ENCODE measurements at places on chromosomes 4 and X.

- no peak for DNase-seq
Measured at GRCh38 chrX:111052478-111052877, 43.5 kb upstream of the PAK3 start.

GRCh38 chr4:185071236-185071811, 53.0 kb downstream of the HELT start:
- no peak for DNase-seq

DNA sequence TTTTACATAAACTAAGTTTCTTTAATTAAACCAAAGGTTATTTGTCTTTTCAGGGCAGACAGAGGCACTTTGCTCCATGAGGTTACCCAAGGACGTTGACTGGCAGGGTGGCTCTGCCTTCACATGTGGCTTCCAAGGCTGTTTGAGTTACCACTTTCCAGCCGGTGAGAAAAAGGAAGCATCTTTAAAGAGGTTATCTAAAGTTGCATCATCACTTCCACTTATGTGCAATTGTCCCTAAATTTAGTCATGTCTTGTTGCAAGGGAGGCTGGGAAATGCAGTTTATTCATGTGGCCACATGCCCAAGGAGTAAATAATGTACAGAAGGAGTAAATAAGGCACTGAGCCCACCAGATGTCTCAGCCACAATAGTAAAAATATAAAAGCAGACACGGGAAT, 29.0 kb upstream of the RAP1GDS1 start:
- DNase-seq: peak; percentile 2

DNA sequence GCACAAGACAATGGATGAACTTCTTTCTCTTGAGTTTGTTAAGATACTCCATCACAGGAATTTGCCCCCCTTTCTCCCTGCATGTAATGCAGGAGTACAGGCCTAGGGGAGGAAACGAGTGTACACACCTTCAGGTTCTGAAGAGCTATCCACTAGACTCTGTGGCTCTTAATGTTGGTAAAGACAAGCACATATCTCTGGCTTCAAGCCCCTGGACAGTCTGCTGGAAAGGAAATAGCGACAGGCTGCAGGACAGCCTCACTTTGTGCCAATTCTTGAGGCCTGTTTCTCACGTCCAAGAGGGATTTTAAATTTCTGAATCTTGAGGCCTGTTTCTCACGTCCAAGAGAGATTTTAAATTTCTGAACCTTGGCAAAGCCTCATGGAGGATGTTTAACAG, 87.1 kb downstream of the RLIM start:
- DNase-seq: no peak

DNA sequence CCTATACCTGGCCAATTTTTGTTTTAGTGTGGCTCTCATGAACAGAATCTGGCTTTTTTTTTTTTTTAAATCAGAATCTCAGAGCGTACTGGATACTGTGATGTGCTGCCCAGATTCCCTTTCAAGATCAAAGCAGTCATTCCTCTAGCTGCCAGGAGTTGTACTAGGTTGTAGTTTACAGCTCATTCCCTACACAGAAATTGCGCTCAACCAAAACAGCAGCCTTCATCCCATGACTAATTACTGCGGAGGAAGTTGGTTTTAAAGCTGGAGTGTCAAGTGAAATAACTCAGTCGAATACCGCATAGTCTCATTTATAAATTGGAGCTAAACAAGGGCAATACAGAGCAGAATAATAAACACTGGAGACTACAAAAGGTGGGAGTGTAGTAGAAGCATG, 12.2 kb upstream of the TMPRSS11B start:
- no peak for DNase-seq

DNA sequence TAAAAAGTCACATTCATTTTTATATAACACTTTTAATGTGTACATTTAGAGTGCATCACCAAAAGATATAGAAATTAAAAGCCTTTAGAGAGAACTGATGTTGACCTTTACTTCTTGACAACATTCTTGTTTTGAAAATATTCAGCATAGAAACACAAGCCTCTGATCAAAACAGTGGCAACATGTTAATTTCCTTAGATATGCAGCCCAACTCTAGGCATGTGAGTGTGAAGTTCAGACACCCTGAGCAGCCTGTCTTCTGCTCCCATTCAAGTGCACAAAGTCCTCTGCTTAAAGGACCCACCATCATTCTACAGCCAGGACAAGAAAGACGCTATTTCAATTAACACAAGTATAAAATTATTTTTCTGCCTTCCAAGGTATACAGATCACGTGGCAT, 60.0 kb downstream of the PPP3CA start:
- no peak for DNase-seq

DNA sequence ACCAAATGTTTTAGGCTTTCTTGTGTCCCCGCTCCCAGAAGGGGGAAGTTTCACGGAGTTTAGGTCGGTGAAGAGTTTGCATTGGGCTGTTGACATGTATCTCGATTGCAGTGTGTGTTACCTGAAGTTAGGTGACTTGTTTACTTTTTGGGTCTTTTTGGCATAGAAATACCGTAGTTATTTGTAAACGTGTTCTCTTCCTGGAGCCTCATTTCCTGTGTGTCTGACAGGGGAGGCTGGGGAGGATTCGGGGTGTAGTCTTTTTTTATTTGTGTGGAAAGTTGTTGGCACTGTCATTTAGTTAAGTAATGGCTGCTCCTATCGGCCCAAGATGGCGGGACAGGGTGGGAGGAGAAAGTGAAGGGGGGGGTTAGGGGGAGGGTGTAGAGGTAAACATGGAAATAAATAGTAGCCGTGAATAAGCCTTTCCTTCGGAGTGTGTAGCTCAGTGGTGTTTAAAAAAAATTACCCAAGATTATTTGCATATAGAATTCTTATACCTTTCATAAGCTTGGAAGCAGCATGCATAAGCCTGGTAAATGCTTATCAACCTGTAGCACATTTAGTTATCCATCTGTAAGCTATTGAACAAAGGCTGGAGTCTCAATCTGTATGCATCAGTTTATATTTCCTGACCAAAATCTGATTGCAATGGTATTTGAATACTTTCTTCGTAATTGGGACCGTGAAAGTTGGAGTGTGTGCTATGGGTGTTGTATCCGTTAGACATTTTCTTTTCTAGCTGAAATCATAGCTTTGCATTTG, 1.6 kb downstream of the KDM6A start:
- DNase-seq: peak; percentile 38

DNA sequence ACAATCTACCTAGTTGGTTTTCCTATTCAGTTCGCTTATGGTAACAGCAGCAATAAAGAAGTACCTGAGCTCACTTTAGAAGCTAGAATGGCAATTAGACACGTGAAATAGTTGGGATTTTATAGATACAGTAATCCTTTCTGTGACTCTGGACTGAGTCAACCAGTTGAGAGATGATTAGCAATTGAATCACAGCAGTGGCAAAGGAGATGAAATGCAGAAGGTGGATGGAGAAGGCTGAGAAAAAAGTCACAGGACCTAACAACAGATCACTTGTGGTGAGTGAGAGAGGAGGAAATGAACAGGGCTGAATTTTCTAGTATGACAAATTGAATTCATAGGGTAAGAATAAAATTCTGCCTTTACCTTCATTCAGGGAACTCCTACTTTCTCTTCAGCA, 197.1 kb upstream of the MAGEB18 start:
- DNase-seq: no peak

DNA sequence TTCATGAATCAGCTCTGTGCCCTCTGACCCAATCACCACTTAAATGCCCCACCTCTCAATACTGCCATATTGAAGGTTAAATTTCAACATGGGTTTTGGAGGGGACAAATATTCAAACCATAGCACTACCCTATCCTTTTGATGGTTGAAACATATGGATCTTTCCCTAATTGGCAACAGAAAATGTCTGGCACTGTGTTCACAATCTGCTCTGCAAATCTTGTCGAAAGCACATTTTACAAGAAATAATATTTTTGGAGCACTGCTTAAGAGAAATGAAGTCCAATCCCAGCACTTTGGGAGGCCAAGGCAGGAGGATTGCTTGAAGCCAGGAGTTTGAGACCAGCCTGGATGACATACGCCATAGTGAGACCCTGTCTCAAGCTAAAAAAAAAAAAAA, 130.6 kb upstream of the FAM9C start:
- no peak for DNase-seq

DNA sequence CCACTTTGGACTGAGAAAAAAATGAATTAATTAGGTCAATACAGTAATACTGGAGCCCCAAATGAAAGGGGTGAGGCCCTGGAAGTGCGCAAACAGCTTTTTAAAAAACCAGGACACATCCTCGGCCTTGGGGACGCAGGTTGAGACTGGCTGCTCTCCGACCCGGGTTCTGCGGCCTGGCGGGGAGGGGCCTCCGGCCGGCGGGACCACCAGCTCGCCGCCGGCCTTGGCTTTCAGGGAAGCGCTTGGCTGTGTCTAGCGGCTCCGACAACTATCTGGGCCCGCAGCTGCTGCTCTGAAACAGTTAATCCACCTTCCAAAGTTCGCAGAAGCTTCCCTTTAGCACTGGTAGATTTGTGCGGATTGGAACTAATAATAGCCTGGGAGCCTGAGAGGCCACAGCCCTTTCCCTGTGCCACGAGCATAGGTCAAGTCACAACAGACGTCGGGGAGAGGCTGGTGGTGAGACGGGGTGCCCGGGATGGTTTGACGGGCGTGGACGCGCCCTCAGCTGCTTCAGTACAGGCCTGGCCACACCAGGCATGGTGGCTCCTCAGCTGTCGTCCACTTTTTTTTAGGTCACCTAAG, 1.1 kb upstream of the SEL1L3 start:
- DNase-seq: no peak

GRCh38 chr4:41145571-41146078, 68.7 kb downstream of the APBB2 start:
- DNase-seq: no peak

GRCh38 chr4:42579903-42580302, 77.0 kb downstream of the ATP8A1 start:
- DNase-seq: no peak

DNA sequence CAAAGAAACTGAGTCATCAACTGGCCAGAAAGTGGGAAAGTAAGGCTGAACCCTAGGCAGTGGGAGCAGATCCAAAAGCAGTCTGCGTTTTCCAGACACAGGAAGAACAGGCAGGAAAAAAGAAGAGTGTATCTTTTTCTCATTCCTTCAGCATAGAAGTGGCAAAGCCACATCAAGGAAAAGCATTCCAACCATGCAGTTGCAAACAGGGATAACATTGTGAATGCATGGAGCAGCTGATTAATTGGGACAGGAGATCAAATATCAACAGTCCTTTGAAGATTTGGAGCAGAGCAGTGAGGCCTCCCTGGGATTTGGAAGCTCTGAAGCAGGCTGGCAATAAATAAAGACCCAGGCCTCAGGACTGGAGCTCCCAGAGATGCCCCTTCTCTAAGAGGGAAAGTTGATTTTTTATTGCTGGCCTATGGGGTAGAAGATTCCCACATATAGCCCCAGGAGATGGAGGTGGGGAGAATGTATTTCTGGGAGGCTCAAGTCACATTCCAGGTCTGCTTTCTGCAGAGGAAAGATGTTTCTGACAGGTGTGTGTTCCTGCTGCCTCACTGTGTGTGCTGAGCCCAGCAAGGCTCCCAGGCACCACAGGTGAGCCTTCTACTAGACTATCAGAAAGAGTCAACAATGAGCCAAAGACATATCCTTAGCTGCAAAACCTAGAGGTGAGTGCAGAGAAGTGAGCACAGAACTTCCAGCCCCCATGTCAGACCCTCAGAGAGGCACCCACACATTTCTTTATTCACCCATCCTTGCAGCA, 222.5 kb downstream of the RAB28 start:
- peak; percentile 18 for DNase-seq

- peak; percentile 66 for DNase-seq
Measured at GRCh38 chr4:160414496-160414895, 1311.6 kb downstream of the RAPGEF2 start.

DNA sequence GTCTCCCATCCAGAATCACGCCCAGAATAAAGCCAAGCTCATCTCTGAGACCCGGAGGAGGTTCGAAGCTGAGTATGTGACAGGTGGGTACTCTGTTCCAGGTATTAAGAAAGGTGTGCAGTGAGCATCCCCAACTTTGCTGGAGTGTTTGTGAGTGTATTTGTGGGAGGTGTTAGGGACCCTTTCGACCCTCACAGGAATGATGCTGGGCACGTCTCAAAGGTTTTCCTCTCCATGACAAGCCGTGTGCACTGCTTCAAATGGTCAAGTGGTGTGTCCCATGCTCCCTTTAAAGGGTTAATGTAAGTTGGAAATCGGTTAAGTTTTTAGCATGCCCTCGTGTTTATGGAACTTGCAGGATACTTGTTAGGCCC, 442 bp downstream of the MOSPD2 start:
- no peak for DNase-seq

DNA sequence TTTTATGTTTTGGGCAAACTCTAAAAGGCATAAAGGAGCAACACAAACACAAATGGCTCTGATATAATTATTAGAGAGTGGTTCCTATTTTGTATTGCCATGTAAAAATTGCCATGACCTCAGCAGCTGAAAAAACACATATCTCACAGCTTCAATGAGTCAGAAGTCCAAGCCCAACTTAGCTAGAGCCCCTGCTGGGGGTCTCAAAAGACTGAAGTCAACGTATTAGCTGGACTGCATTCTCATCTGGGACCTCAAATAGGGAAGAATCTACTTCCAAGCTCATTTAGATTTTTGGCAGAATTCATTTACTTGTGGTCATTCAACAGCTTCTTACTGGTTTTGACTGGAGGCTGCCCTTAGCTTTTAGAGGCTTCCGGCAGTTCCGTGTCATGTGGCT, 47.4 kb downstream of the FREM3 start:
- no peak for DNase-seq

- DNase-seq: no peak
Measured at GRCh38 chr4:22192084-22192511, 243.5 kb upstream of the KCNIP4 start.

- no peak for DNase-seq
Measured at GRCh38 chr4:48681856-48682255, 98.2 kb downstream of the FRYL start.

GRCh38 chrX:22095286-22095685, 63.2 kb downstream of the PHEX start:
- peak; percentile 65 for DNase-seq

DNA sequence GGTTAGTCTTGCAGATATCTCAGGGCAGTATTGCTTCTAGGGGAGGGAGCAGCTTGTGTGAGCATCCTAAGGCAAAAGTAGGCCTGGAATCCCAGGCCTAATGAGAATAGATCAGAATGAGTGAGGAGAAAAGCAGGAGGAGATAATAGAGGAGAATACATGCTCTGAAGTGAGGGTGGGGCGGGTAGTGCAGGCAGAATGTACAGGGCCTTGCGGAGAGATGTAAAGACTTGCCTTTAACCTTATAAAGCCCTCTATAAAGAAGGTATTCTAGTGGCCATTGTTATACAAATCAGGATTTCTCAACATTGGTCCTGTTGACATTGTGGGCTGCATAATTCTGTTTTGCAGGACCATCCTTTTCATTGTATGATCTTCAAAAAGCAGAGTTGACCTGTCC, 855.3 kb downstream of the PCDH7 start:
- DNase-seq: no peak

GRCh38 chr4:25290490-25291067, 22.0 kb upstream of the ZCCHC4 start:
- peak; percentile 45 for DNase-seq

GRCh38 chr4:8171266-8171665, 12.7 kb upstream of the ABLIM2 start:
- DNase-seq: no peak

DNA sequence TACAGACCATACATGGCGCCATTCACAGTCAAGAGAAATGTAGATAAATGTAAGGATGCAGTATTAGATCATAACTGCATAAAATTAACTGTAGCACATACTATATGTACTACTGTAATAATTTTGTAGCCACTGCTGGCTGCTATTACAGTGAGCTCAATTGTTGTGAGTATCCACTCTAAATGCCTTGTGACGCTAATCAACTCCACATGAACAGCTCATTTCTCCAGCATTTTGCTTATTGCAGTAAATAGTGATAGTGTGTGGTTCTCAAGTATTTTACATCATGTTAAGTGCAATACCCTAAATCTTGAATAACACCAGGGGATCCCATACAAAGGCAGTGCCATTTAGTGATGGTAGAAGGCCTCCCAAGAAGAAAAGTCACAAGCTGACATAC, 21.2 kb downstream of the FGFBP1 start:
- no peak for DNase-seq

Data from umbilical cord (tissue), 2 donors.